ENCODE measurements at places on chromosomes 2 and 18. TPM values are rescaled to one million over a fixed set of nuclear protein-coding genes. Genes with fewer than 3 reads are reported as not detected.

The TMEM37 gene
- 23.8 TPM for total RNA-seq

The MC5R gene
- total RNA-seq = not detected

GRCh38 chr2:118177318-118177717 lies 89.0 kb downstream of the INSIG2 start:
- H3K36me3 ChIP-seq = no peaks in the 10 kb centered on the region
- H3K27me3 ChIP-seq = no peaks in the 10 kb centered on the region
- no peaks in the 10 kb centered on the region for H3K4me1 ChIP-seq
- H3K27ac ChIP-seq = no peak overlapping the region

GRCh38 chr2:116719836-116720235 lies 1094.7 kb upstream of the DDX18 start:
- no peaks in the 10 kb centered on the region for H3K27me3 ChIP-seq
- no peak overlapping the region for H3K4me3 ChIP-seq
- no peaks in the 10 kb centered on the region for H3K36me3 ChIP-seq
- no peak overlapping the region for H3K27ac ChIP-seq
- DNase-seq = no peak

DNA sequence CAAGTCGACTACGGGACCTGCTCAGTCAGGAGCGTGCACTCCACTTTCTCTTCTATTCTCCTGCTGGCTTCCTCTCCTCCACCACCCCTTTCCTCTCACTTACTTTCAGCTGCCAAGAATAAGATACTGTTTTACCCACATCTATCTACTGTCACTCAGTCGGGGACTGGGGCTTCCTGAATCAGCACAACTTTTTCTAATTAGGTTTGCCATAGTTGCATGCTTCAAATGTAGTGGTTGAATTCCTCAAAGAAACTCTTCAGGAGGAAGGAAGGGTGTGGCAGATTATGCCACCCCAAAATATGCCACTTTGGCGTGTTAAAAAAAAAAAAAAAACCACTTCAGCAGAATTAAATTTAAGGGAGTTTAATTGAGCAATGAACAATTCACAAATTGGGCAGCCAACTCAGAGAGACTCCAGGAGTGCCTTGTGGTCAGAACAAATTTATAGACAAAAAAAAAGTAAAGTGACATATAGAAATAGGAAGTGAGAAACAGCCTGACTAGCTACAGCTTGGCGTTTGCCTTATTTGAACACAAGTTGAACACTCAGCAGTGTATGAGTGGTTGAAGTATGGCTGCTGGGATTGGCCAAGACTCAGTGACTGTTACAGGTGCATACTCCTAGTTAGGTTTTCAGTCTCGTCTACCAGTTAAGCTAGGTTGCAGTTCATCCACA lies 32.5 kb upstream of the RMDN2 start:
- peak overlapping the region; percentile 60 for H3K27ac ChIP-seq
- no peaks in the 10 kb centered on the region for H3K36me3 ChIP-seq
- H3K27me3 ChIP-seq = no peaks in the 10 kb centered on the region
- no peak overlapping the region for H3K4me3 ChIP-seq

GRCh38 chr18:4318311-4318710 lies 136.8 kb downstream of the DLGAP1 start:
- no peaks in the 10 kb centered on the region for H3K4me1 ChIP-seq
- no peaks in the 10 kb centered on the region for H3K27me3 ChIP-seq
- H3K4me3 ChIP-seq = no peak overlapping the region
- no peak overlapping the region for H3K27ac ChIP-seq
- no peaks in the 10 kb centered on the region for H3K36me3 ChIP-seq

All from upper lobe of right lung (tissue), 1 donor.